ENCODE measurements at places on chromosomes 5 and 9.

- DNase-seq, result no peak
Measured at GRCh38 chr5:138223532-138223931, 10.4 kb upstream of the CDC23 start.

DNA sequence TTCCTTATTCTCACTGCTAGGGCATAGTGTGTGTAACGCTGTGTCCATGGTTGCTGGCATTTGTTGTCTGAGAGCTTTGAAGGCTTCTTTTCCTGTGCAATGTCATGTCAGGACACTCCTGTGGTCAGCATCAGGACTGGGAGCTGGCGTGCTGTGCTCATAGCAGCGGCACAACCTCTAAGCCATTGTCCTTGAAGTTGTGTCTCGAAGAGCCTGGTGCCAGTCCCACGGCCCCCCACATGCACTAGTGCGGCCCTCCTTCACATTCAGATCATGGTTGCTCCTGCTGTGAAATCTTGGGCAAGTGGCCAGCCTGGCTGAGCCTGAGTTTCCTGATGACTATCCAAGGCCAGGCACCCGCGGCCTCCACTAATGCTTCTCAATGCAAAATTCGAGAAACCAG is 32.4 kb downstream of the PDZD2 start:
- no peak for DNase-seq

DNA sequence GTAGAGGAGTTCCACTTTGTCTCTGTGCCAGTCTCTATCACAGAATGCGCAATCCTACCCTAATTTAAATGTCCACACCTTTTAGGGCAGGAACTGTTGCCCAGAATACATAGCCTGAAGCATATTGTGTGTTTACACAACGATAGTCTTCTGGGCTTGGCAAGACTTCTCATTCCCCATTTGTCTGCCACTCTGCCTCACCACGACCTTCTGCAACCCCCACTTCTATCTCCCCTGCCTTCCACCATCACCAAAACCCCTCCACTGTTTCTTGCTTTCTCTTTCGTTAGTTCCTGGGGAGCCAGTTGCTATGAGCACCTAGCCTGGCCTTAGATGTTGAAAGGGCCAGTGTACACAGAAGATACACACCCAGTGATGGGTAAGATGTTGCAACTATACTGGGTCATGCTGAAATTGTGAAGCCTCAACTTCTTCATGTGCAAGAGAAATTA is 883 bp upstream of the RNF145 start:
- DNase-seq, result peak; percentile 52

DNA sequence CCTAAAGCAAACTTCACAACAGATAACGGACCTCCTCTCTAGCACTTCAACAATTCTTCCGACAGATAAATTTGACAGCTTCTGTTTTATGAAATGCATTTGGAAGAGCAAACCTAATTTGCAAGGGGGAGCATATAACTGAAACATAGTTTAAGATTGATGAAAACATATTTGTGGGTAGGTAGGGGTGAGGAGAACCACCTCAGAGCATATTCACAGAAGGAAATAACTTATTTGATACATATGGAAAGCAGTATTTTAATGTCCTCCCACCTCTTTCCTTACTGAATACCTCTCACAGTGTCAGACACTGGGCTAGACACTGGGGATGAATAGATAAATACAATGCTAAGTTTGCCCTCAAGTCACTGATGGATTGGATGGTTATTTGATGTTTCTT is 384.8 kb downstream of the MAT2B start:
- DNase-seq, result no peak

- DNase-seq, result no peak
Measured at GRCh38 chr9:96556701-96557461, 62.8 kb downstream of the CDC14B start.

DNA sequence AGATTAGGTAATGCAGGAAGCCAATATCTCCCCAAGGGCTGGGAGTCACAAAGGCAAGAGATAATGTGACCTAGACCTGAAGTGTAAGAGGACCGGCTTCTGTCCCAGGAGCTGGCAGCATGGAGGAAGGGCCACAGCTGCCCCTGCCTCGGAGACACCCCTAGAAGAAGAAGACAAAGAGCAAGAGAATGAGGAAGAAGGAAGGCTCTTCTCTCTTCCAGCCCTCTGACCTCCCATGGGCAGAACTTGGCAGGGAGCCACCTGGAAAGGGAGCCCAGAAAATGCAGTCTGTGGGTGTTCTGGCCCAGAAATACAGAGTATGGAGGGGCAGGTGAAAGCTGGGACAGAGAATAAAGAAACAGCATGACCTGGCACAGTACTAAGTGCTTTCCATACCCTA is 151.0 kb downstream of the C5orf15 start:
- DNase-seq, result no peak

- DNase-seq, result no peak
Measured at GRCh38 chr9:15372455-15372854, 50.2 kb upstream of the SNAPC3 start.

- DNase-seq, result peak; percentile 47
Measured at GRCh38 chr5:95959888-95960666, 1.6 kb downstream of the ELL2 start.

- peak; percentile 34 for DNase-seq
Measured at GRCh38 chr9:132973713-132974112, 4.8 kb upstream of the GFI1B start.

- no peak for DNase-seq
Measured at GRCh38 chr9:942805-943580, 33.5 kb upstream of the DMRT3 start.

DNA sequence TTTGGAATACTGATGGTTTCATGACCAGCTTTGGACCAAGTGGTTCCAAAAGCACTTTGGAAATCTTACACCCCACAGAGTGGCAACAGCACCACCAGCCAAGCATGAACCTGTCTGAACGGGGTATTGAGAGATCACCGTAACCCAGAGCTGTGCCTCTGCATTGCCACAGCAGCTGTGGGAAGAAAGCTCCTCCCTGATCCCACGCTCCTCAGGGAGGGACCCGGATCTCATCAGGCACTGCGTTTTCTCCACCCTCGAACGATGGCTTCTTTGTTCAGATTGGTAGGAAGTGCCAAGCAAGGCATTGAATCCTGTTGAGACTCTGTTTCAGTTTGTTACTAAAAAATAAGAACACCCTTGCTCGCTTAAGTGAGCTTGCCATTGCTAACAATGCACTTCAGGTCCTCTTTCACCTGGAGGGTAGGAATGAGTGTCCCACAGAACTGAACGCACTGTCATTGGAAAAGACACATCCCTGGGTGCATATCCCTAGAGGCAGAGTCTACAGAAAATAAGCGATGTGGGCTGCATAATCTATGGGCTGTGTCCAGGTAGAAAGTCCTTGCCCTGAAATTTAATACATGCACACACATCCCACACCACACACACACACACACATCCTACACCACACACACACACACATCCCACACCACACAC is 118.0 kb upstream of the ICE1 start:
- no peak for DNase-seq

DNA sequence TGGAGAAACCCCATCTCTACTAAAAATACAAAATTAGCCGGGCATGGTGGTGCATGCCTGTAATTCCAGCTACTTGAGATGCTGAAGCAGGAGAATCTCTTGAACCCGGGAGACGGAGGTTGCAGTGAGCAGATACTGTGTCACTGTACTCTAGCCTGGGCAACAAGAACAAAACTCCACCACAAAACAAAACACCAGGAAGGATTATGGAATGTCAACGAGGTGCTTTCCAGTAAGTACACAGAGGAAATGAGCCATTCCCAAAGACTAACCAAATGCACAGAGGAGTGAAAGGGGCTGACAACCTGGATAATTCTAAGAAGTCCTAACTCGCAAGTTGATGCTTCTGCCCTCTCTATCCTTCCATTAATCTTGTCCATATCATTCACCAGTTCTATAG is 126.1 kb upstream of the RETREG1 start:
- DNase-seq, result peak; percentile 25

GRCh38 chr5:135669416-135669815 is 90.6 kb upstream of the CXCL14 start:
- no peak for DNase-seq

DNA sequence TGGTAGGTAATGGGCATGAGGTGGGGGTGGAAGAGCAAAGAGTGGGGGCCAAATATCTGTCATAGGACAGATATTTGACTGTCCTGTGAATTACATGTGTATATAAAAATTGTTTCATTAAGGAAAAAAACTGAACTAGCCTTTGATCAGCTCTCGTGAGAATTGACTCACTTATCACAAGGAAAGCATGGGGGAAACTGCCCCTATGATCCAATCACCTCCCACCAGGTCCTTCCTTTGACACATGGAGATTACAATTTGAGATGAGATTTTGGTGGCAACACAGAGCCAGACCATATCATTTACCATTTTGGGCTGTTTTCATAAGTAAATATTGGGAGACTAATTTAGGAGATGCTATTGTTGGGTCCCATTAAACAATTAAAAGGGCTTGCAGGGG is 63.2 kb upstream of the FYB1 start:
- no peak for DNase-seq

DNA sequence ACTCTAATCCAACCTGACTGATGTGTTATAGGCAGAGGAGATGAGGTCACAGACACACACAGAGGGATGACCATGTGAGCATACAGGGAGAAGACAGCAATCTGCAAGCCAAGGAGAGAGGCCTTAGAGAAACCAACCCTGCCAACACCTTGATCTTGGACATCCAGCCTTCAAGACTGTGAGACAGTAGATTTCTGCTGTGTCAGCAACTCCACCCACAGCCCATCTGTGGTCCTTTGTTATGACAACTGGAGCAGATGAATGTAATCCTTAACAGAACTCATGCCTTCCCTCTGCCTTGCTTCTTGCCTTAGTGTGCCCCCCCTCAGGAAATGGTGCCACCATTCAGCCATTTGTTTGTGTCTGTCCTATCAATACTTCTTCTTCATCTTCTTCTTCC is 107.4 kb downstream of the NXNL2 start:
- no peak for DNase-seq

- DNase-seq, result peak; percentile 26
Measured at GRCh38 chr5:177368869-177369644, 11.3 kb downstream of the RGS14 start.

GRCh38 chr9:99556998-99557397 is 264.7 kb upstream of the NR4A3 start:
- no peak for DNase-seq

DNA sequence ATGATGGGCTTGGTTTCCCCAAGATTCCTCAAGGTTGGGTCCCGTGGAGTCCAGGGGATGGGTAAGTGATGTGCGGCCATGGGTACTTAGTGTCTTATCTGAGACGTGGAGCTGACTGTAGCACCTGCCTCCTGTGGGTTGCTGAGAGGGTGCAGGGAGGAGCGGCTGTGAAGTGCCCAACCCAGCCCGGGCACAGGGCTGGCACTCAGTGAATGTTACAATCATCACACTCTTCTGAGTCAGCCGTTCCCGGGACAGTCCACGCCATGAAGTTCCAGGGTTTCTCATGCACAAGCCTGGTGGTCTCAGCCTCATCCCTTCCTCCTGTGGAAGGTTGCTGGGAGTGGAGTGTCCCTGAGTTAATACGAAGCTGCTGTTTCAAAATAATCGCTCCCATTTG is 29.1 kb downstream of the NTNG2 start:
- no peak for DNase-seq

DNA sequence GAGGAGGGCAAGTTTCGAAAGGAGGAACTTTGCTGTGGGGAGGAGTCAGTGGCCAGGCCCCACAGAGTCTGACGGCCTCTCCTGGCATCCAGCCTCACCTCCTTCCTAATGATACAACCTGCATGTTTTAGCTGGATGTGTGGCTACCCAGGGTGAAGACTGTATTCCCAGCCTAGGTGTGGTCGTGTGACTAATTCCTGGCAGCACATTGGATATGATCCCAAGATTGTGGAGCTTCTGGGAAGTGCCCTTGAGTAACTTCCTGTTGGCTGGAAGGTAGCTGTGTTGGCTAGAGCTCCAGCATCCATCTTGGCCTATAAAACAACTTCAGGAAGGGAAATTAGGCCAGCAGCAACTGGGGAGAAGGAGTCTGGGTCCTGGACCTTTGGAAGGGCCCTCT is 19.0 kb upstream of the LPCAT1 start:
- DNase-seq, result no peak

DNA sequence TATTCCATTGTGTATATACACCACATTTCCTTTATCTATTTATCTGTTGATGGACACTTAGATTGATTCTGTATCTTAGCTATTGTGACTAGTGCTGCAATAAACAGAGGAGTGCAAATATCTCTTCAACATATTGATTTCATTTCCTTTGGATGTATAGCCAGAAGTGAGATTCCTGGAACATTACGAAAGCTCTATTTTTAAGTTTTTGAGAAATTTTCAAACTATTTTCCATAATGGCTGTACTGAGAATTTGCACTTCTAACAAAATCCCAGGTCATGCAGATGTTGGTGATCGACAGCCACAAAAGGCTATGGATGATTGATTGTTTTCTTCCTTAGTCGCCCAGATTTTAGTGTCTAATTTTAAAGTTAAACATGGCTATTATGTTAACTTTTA is 132.7 kb upstream of the MTAP start:
- no peak for DNase-seq

DNA sequence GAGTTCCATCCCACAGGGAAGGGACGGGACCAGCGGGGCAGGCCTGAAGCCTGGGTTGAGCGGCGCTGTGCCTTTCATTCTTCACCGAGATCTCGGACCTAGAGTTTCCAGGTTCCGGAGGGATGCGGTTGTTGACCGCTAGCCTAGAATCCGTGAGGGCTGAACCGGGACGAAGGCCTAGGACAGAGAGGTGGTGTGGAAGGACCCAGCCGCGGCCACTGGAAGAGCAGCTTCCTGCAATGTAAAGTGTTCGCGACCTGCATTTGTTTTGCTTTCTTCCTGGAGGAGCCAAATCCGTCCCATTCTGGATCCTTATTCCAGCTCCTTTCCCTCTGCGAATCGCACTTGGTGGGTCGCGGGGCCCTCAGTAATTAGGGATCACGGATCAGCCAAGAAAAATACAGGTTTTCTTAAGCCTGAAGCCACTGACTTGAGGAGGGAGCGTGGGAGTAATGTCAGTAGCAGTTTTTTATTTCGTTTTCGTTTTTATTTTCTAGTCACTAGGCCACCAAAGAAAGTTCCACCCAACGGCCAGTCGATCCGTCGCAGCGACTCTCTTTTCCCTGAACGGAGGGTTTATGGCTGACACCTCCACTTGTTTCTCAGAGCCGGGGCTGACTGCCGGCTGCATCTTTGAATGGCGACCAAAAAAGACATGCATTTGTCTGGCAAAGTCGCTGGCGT is 48.6 kb downstream of the ANXA2R start:
- no peak for DNase-seq

- DNase-seq, result peak; percentile 26
Measured at GRCh38 chr5:95590880-95591279, 29.0 kb upstream of the GPR150 start.

GRCh38 chr5:133333326-133334150 is 278.8 kb downstream of the FSTL4 start:
- no peak for DNase-seq

GRCh38 chr5:27962198-27962597 is 923.8 kb upstream of the CDH9 start:
- DNase-seq, result peak; percentile 36

- DNase-seq, result peak; percentile 16
Measured at GRCh38 chr5:131147258-131147657, 17.8 kb downstream of the HINT1 start.

DNA sequence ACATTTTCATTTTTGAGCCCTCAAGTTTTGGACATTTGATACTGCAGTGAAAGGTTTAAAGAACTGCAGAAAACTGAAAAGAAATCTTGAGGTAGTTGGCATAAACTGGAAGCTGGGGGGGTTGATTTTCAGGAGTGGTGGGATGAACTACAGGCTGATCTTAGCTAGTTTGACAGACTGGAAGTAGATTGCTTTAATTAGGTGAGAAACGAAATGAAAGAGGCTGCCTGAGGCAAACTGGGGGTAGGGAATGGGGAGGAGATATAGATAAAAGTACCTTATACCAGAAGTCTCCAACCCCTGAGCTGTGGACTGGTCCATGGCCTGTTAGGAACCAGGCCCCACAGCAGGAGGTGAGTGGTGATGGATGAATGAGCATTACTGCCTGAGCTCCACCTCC is 101.4 kb upstream of the SPEF2 start:
- DNase-seq, result no peak

Measured in iris pigment epithelial cell (primary cell).